NCI-H69 (cell line): ENCODE measurements at places on chromosomes 5 and 9.
A peak's percentile ranks its signal among the peaks of the same experiment; 100 is the strongest.

DNA sequence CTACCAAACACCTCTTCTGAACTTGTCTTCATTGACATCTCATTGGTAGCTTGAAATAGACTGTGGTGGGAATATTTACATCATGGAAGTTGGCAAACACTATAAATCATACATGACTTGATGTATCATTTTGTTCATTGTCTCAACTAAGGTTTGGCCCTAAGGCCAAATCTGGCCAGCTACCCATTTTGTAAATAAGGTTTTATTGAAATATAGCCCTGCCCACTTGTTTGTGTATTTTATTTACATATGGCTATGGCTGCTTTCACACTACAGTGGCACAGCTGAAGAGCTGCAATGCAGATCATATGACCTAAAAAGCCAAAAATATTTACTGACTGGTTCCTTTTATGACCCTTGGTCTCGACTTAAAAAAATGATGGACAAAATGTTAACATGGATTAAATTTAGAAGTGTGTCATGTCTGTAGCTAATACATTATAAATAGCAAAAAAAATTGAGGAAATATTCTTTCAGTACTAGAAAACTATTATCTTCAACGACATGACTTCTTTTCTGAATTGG lies 22.1 kb downstream of the FAM240B start:
- peak; percentile 90 for DNase-seq

- no peak for DNase-seq
Observed at GRCh38 chr9:75184471-75184870, 96.2 kb downstream of the OSTF1 start.

DNA sequence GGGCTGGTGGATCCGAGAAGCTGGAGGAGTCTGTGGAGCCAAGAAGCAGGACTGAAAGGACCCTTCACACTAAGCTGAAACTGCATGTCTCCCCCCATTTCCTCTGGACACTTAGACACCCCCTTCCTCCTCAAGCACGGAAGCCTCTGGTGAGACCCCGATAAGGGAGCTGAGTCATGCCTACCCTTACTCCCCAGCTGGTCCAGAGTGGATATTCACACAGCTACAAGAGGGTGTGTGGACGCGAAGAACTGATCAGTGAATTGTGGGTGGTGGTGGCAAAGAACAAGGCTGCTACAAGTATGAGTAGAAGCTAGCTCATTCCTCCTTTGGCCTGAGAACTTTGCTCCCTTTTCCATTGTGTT lies 4.3 kb downstream of the TLN1 start:
- DNase-seq, result no peak

- DNase-seq, result no peak
Observed at GRCh38 chr9:126945682-126946081, 31.1 kb downstream of the RALGPS1 start.

GRCh38 chr5:55036477-55036876 lies 12.4 kb downstream of the GZMK start:
- DNase-seq, result no peak

GRCh38 chr5:150560401-150561191 lies 52.7 kb downstream of the NDST1 start:
- DNase-seq, result peak; percentile 88

GRCh38 chr5:139378941-139379361 lies 4.1 kb downstream of the SLC23A1 start:
- DNase-seq, result no peak

GRCh38 chr9:125241863-125242739 lies 958 bp upstream of the HSPA5 start:
- peak; percentile 72 for DNase-seq

DNA sequence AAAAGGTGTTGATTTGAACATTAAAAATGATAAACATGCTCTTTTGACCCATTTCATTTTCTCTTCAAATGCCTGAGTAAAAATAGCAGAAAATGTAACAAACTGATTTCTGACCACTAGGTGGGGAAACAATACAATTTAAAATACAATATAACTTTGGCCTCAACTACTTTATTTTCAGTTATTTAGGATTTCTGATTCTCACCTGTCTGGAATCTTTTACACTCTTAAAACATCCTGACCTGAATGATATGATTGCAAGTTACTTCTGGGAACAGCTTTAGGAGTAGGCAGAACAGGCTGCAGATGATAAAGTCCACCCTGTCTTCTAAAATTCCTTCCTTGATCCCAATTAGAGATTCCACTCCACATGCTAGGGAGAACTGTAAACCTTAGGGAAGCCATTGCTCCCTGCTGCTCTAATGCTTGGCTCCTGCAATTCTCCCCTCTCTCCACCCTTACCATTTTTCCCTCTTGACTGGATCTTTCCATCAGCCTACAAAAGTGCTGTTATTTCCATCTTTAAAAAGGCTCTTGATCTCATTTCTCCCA lies 70.3 kb downstream of the FYB1 start:
- no peak for DNase-seq

DNA sequence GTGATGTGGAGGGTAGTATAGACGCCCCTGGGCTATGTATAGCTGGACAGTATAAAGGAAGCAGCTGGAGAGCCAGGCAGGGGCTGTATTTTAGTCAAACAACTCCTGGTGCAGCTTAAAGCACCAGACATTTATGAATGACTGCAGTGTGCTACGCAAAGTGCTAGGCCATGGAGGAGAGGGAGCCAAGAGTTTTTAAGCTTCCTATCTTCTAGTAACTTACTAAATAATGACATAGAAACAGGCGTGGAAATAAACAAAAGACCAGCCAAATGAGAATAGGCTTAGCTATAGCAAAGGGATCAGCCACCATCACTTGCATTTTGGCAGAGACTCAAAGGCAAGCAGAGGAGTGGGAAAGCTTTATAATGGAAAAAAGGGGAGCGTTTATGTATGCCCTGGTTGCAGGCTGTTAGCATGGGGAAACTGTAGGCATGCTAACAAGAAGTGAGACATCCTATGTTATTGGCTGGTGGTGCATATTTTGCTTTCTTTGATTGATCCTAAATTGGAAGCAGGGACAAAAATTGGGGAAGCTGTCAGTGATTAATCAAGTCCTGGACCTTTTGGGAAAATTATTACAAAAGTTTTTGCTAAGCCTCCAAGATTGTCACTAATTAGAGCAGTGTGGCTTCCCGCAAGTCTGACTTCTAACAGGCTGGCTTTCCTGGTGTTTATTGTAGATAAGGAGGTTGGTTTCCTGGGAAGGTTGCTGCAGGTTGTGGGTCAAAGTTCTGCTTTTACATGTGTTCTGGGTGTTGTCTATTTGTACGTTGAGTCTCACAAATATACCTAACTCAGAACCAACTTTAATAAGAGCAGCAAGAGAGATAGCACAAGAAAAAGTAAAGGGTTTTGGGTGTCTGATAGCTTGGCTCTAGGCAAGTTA lies 46.6 kb downstream of the RAB3C start:
- DNase-seq, result peak; percentile 82

GRCh38 chr5:116032094-116032517 lies at the start of gene ARL14EPL:
TSS of gene ARL14EPL (plus strand) at chr5:116032472. CDS start at chr5:116051466, 18,994 bp downstream.
- DNase-seq, result peak; percentile 94

GRCh38 chr9:93085676-93086075 lies 10.3 kb upstream of the CARD19 start:
- no peak for DNase-seq

- peak; percentile 99 for DNase-seq
Observed at GRCh38 chr5:106094204-106094607, 1576.5 kb downstream of the EFNA5 start.

GRCh38 chr5:124998520-124998919 lies 252.1 kb upstream of the ZNF608 start:
- no peak for DNase-seq

- DNase-seq, result peak; percentile 43
Observed at GRCh38 chr9:114156657-114157421, 1.5 kb downstream of the COL27A1 start.

DNA sequence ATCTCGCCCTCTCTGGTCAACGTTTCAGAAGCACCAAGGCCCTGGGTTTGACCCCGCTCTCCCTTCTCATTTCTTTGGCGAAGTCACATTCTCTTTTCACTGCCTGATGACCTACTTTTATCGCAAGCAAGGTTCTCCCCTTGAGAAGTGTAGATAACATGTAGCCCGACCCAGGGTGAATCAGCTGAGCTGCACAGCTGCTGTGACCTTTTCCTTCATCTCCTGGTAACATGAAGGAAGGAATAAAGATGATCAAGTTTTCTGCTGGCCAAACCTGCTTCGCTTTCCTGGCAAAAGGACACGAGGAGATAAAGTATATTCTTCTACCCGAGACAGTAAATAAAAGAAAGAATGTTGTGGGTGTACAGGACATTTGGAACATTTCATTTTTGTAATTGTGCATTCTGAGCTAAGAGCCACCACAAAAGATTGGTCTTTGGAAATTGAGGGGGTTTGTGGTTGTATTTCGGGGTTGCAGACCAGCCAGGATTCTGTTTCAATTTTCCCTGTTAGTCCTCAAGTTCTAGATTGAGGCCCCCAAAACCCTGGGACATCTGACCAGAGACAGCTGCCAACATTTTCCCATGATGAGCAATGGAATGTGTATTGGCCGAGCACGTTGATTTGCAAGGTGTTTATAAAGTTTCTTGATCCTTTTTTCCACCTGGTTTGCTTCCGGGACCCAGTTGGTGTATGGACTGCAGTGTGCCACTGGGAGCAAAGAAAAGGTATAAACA lies 155.1 kb upstream of the ZNF462 start:
- peak; percentile 7 for DNase-seq

- DNase-seq, result no peak
Observed at GRCh38 chr5:65828022-65828896, 98.1 kb upstream of the ERBIN start.

DNA sequence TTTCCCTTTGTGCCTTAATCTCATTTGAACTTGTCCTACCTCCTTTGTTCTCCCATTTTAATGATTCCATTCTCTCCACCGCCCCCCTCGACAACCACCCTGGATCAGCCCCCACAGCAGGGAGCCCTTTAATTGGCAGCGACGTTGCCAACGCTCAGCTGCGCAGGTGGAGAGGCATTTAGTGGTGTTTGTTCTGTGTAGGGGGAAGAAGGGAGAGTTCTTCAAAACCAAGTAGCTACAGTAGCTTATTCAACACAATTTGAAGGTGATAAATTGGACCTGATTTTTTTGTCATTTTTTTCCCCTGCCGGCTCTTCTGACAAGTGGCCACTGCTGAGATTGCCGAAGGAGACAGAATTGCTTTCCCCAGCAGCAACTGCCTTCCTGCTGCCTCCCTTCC lies 499.1 kb downstream of the CDK5RAP2 start:
- peak; percentile 99 for DNase-seq

DNA sequence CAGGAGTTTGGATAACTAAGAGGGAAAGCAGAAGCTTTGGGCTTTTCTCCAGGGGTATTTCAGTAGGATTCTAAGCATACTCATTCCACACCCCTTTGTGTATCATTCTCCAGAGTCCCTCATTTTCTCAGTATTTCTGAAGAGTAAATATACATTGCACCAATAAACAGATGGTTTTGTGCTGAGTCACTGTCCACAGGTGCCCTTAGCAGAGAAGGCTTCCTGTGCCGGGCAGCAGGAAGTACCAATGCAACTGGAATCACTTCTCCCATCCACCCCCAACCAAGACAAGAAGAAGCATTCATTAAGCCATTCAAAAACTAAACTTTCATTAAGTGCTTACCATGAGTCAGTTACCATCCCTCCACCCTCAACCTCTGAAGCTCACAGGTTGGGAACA lies 3.6 kb upstream of the CCNJL start:
- peak; percentile 92 for DNase-seq

DNA sequence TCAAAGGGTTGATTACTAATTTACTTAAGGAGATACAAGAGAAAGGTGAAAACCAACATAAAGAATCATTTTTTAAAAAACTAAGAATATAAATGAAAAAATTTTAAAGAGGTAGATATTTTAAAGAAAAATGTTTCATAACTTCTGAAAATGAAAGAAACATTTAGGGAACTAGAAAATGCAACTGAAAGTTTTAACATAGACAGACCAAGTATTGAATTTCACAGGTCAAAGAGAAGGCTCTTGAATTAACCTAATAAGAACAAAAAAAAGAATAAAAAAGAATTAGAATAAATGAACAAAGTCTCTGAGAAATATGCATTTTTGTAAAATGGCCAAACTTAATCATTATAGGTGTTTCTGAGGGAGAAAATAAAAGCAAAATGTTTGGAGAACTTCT lies 16.1 kb upstream of the FAM174A start:
- no peak for DNase-seq

- no peak for DNase-seq
Observed at GRCh38 chr5:75366787-75367186, 29.8 kb downstream of the HMGCR start.

GRCh38 chr5:17436350-17436749 lies 61.7 kb upstream of the TAF11L2 start:
- no peak for DNase-seq

- peak; percentile 18 for DNase-seq
Observed at GRCh38 chr9:93187047-93187446, 3.1 kb downstream of the WNK2 start.

DNA sequence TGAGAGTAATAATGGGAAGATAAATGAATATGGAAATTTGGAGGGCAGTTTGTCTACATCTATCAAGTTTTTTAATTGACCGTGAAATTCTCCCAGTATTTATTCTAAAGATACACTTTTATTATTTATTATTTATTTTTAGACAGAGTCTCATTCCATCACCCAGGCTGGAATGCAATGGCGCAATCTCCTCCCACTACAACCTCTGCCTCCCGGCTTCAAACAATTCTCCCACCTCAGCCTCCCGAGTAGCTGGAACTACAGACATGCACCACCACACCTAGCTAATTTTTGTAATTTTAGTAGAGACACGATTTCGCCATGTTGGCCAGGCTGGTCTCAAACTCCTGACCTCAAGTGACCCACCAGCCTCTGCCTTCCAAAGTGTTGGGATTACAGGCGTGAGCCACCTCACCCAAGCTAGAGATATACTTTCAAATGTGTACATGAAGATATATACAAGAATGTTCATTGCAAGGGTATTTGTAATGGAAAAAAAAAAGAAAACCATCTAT lies 97.7 kb upstream of the SLC12A2 start:
- DNase-seq, result no peak

- DNase-seq, result no peak
Observed at GRCh38 chr9:10729213-10729612, 116.4 kb upstream of the PTPRD start.

- no peak for DNase-seq
Observed at GRCh38 chr5:112641515-112642110, 96.1 kb upstream of the APC start.

DNA sequence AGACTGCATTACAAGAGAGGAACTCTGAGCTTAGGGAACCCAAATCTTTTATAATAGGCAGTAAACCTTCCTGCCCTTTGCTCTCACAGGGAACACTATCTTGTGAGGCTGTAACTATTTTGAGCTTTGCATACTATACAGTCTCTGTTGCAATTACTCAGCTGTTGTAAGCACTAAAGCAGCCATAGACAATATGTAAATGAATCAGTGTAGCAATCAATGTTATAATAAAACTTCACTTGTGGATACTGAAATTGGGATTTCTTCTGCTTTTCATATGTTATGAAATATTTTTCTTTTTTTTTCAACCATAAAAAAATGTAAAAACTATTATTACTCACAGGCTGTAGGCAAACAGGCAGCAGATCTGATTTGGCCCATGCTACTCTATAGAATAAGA lies 16.7 kb upstream of the UBQLN1 start:
- DNase-seq, result no peak

- no peak for DNase-seq
Observed at GRCh38 chr5:33120671-33121070, 320.1 kb upstream of the TARS1 start.

- DNase-seq, result no peak
Observed at GRCh38 chr5:116733991-116734975, 159.7 kb upstream of the SEMA6A start.

GRCh38 chr9:127066851-127067136 lies 55.6 kb downstream of the ANGPTL2 start:
- no peak for DNase-seq

- DNase-seq, result no peak
Observed at GRCh38 chr5:150574818-150575547, 65.5 kb upstream of the SYNPO start.

GRCh38 chr5:173746047-173746646 lies 129.7 kb upstream of the BOD1 start:
- no peak for DNase-seq
